Stimulated activated CD8-positive, alpha-beta memory T cell treated with anti-CD3 and anti-CD28 coated beads, Interleukin-4, amount 100 ng/mL, for 4 hours (primary cell): ENCODE measurements at places on chromosomes 2 and 18.

DNA sequence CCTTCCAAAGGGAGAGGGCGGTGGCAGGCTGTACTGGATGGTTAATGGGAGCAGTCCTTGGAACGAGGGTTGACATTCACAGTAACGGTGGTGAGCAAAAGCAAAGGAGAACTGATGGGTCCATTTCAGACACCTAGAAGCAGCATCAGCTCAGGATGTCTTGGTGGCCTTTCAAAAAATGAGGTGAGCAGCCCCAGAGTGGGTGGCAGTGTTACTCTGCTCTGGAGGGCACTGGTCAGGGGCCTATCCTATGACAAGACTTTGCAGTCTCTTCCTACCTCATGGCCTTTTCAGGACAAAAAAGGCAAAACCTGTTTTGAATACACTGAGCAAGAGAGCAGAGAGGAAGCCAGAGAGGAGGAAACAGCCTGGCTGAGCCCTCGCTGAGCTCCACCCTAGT lies 23.5 kb downstream of the CAPN14 start:
- DNase-seq: no peak

DNA sequence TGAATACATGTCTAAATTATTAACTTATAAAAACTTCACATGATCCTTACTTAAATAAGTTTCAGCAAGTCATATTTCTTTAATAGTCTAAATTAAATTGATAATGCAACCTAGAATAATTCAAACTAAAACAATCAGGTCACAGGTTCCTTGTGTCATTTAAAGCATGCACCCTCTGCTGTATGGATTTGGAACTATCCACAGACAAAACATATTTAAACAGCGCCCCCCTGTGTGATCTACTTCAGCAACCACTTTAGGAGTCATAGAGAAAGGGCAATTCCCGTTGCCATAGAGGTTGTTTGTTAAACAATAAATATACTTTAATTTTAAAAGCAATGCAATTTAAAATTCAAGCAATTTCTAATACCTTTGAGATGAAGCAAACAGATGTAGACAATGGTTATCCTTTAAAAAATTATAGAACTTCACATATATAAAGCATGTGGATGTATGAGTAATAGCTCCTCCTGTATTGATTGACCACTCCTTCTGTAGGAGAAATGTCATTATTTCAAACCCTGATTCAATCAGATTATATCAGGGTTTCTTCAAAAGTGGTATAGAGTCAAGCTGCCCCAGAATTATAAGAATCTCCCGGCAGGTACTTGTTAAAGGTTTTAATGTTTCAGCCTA lies 21.2 kb downstream of the GRB14 start:
- no peak for DNase-seq

DNA sequence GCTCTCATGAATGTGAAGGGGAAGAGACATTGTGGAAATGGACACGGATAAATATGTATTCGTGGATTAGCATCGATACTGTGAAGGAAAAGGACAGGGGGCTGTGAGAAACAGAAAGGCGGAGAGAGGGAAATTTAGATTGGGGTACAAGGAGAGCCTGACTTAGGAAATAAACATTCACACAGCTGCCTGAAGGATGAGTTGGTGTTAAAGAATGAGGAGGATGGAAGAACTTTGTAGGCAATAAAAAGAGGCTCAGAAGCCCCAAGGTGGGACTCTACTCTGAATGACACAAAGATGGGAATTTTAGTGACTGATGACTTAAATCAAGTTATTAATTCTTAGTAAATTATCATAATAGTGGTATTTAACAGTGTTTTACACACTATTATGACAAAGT lies 10.1 kb downstream of the MYO1B start:
- no peak for DNase-seq

DNA sequence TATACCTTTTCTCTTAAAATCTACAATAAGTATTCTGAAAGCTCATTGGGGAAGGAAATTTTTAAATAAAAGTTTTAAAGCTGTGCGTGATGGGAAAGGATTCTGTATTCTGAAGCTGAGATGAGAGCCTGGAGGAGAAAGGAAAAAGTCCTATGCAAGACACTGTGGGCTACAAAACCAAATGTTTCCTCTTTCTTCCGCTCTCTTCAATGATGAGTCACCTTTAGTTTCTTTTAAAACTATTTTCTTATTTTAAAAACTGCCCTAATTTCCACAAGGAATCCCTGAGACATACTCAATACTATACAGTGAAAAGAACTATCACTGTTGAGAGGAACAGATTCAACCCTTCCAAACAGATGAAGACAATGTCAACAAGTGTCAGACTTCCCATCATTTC lies 87.4 kb downstream of the INO80D start:
- DNase-seq: no peak

- DNase-seq: no peak
These were observed at the start of gene ASIC4 for GRCh38 chr2:219514196-219514761. TSS of gene ASIC4 (plus strand) at chr2:219514482. CDS start at chr2:219514725, 243 bp downstream.

- DNase-seq: no peak
These were observed 22.1 kb downstream of the SCYGR8 start for GRCh38 chr2:227767830-227768229.

- no peak for DNase-seq
These were observed 79.4 kb upstream of the SMAD7 start for GRCh38 chr18:49030138-49030537.

DNA sequence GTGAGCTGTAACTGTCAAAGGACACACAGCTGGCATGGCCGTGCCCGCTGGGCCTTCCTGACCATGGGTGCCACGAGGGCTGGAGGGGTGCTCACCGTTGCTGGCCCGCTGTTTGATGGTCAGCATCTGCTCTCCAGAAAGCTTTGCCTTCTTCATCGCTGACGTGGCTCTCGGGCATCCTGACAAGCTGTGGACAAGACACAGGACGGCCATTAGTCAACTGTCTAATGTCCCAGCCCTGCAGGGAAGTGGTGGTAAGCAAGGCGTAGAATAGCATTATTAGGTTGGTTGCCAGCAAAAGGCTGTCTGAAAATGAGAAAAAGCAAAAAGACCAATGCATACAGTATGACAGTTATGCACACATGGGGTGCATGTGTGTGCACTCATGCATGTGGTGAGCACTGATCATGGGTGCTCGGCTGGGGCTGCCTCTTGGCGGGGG lies 64.7 kb upstream of the PXDN start:
- no peak for DNase-seq
